Muscle of leg (tissue), 16 donors: ENCODE measurements at places on chromosomes 1 and 21. TPM values are rescaled to one million over a fixed set of nuclear protein-coding genes. Genes with fewer than 3 reads are reported as not detected.

- DNase-seq = peak; percentile 59
Observed at GRCh38 chr1:210132582-210132981, 100.0 kb upstream of the SERTAD4 start.

DNA sequence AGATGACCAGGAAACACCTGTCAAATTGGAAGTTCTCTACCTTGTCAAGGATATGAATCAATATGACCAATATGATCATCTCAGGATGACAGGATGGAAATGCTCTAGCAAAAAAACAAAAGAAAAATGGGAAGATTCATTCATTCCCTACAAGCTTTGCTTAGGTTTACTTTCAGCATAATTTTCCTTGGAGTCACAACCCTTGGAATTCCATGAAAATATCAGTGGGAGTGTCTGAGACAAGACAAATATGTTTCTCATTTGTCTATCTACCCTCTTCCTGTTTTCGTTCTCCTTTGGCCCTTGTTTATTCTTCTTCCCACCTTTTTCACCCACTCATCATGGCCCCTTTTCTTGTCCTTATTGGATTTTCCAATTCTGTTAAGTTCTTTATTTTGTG, 50.6 kb downstream of the COLGALT2 start:
- no peak for DNase-seq

- no peak for DNase-seq
Observed at GRCh38 chr21:34362136-34362444, 1.7 kb upstream of the KCNE2 start.

GRCh38 chr1:35112668-35113067, 33.5 kb downstream of the ZMYM1 start:
- no peak for DNase-seq

- DNase-seq = no peak
Observed at GRCh38 chr1:87273291-87273690, 55.4 kb upstream of the LMO4 start.

- peak; percentile 36 for DNase-seq
Observed at GRCh38 chr1:14996133-14997050, 157.2 kb upstream of the TMEM51 start.

- DNase-seq = peak; percentile 65
Observed at GRCh38 chr1:165383599-165384405, 27.3 kb upstream of the LMX1A start.

- DNase-seq = no peak
Observed at GRCh38 chr1:11888877-11889208, 30.1 kb upstream of the NPPB start.

DNA sequence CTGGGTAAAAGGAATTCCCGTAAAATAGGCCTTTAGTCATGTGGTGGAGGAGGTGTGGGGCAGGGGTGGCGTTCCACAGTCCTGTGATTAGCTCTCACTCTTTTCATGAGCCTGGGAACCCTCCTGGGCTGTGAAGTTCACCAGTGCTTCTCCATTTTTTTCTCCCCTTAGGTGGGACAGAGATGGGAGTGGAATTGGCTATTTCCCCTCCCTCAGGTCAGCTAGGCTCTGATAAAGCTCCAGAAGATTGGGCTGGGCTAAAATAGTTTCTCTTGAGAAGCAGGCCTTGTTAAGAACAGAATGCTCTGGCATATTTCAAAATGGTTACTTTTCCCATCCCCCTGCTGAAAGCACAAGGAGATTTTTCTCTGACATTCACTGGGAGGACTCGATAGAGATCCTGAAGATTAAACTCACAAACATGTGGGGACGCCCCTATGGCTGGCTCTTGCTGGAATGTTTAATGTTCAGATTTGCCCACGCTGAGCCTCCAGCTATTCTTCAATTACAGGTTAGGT, 33.4 kb upstream of the SLC2A1 start:
- DNase-seq = no peak

GRCh38 chr1:53025034-53025768, 36.8 kb upstream of the PODN start:
- DNase-seq = peak; percentile 17

Gene C1orf74
- total RNA-seq = 2.5 TPM

Gene DMRTA2
- 0.04 TPM for total RNA-seq

Gene CFAP126
- not detected for total RNA-seq

Gene UBE2U
- not detected for total RNA-seq
